ENCODE measurements at places on chromosomes 5 and 9.

DNA sequence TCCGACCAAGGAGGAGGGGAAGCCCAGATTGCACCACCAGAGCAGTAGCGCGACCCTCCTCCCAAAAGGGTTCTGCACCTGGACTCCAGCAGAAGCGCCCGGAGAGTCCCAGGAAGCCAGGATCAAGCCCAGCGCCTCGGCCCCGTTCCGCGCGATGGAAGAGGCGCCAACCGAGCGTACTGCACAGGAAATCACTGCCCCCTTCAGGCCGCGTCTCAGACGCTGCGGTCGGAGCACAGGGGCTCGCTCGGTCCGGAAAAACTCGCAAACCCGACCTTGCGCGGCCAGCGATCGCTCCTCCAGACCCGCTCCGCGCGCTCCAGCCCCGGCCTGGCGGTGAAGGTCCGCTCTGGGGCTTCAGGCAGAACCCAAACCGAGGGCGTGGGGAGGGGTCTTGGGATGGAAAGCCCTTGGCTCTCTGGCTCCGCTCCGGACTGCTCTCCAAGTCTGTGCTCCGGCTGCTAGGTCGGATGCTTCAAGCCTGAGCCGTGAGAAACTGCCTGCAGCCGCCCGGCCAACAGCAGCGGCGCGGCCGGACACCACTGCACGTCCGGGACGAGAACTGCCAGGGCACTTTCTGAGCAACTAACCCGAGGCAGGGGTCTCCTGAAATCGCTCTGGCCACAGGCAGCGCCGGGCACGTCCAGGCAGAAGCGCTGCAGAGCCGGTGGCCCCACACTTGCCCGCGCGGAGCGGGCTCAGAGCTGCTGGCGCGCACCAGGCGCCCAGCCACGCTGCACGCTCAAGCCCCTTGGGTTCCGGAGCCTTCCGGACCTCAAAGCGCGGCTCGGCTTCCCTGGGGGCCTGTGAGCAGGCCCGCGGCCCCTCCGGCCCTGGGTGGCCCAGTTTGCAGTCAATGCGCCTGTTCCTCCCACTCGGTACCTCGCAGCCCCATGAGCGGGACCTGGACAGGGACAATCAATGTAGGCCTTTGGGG is 1.3 kb downstream of the GABBR2 start:
- DNase-seq, result peak; percentile 69

- DNase-seq, result no peak
Measured at GRCh38 chr5:40879163-40879942, 29.9 kb upstream of the C7 start.

DNA sequence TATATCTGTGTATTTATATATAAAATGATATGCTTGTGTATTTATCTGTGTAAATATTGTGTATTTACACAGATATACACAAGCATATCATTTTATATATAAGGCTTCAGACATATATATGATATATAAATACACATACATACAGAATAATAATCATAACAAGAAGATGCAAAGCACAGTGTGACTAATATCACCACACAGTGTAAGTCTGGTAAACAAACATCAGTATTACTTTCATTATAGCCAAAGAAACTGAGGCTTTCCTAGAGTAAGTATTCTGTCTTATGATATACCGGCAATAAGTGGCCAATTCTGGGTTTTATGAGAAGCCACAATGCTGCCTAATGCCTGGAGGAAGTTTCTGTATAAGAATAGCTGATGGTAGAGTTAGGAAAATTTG is 29.9 kb upstream of the RAPGEF6 start:
- DNase-seq, result no peak

- DNase-seq, result no peak
Measured at GRCh38 chr5:57818397-57818796, 335.8 kb upstream of the ACTBL2 start.

- no peak for DNase-seq
Measured at GRCh38 chr5:142977363-142978051, 207.3 kb downstream of the ARHGAP26 start.

- DNase-seq, result no peak
Measured at GRCh38 chr9:94761481-94761880, 35.0 kb downstream of the AOPEP start.

DNA sequence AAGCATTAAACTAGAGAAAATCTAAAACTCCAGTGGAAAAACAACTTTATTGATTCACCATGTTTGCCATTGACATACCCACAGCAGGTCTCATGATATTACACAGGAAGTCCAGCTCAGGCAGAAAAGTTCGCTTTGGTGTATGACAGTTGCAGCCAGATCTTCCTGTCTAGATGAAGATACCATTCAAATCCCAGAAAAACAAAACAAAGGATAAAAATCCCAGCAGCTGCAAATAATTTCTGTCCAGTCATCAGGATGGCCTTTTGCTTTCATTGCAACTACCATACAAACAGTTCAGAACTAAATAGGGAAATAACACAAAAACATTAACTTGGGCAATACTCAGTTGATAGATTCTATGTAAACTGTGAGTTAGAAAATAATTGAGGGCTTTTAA is 136.0 kb upstream of the NREP start:
- no peak for DNase-seq

Data from dorsolateral prefrontal cortex (tissue), 122 donors.